D721Med (cell line): ENCODE measurements at places on chromosomes 6 and 20.

DNA sequence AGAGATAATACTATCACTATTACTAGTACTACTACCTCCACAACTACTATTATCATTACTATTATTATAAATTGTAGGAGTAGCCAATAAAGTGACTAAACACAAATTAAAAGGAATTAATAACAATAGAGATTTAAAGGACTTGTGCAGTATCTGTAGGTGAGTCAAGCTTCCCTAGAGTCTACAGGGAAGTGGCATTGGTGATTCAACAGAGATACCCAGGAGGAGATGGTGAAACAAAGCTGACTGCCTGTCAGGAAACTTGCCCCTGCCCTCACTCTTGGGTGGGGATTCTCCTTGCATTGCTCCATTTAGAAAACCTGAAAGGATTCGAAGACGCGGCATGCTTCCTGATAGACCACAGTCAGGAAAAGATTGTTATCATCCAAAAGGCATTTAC lies 23.3 kb upstream of the BCLAF1 start:
- no peak for DNase-seq

DNA sequence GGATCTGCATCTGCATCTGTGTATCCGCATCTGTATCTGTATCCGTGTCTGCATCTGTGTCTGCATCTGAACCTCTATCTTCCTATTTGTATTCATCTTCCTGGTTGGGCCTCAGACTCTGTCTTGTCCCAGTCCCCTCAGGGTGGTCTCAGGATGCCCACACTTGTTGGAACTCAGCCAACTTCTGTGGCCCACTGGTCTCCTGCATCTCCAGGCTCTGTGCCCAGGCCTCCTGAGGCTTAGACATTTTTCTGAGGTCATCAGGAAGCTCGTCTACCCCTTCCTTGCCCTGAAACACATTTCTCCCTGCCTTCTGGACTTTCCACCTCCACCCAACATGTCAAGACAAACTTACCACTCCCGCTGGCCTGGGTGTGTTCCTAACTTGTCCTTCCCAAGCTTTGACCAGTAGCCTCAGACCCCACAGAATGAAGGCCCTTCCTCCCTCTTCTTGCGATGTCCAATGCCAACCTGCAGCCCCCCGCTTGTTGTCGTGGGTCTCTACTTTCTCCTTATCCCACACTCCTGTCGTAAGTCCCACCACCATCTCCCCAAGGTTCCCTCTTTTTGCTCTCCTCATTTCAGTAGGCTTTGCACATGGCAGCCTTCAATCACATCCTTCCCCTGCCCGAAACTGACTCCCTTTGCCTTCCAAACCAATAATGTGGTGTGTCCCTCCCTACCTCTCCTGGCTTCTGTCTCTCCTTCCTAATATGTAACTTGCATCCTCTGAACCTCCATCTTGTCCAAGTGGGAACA lies 176.5 kb downstream of the DLL1 start:
- no peak for DNase-seq

- no peak for DNase-seq
Observed at GRCh38 chr6:56746767-56747504, 104.2 kb upstream of the DST start.

GRCh38 chr20:35560105-35560511 lies 18.2 kb downstream of the ERGIC3 start:
- no peak for DNase-seq

DNA sequence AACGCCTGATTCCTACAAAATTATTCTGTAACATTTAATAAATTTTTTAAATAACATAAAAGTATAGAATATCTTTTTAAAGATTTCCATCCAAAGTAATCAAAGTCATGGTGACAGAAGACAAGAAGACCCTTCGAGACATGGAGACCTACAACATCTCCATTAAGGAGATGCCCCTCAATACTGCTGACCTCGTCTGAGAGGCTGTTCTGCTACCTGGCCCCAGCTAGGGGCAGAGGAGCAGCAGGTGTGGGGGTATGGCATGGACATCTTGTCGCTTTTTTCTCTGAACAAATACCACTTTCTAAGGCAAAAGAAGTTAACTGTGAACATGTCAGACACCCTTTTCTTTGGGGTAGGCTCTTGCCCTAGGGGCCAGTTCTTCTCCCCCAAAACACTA lies 44.1 kb downstream of the BLOC1S5 start:
- DNase-seq, result no peak
